ENCODE measurements at places on chromosomes 7 and 10. TPM values are rescaled to one million over a fixed set of nuclear protein-coding genes. Genes with fewer than 3 reads are reported as not detected.

The NEUROD6 gene
- not detected for total RNA-seq

The SEC61A2 gene
- total RNA-seq, result 6.1 TPM

- no peak for DNase-seq
Observed at GRCh38 chr10:49418328-49418727, 22.4 kb upstream of the DRGX start.

- DNase-seq, result no peak
Observed at GRCh38 chr7:36217211-36217960, 64.3 kb downstream of the EEPD1 start.

DNA sequence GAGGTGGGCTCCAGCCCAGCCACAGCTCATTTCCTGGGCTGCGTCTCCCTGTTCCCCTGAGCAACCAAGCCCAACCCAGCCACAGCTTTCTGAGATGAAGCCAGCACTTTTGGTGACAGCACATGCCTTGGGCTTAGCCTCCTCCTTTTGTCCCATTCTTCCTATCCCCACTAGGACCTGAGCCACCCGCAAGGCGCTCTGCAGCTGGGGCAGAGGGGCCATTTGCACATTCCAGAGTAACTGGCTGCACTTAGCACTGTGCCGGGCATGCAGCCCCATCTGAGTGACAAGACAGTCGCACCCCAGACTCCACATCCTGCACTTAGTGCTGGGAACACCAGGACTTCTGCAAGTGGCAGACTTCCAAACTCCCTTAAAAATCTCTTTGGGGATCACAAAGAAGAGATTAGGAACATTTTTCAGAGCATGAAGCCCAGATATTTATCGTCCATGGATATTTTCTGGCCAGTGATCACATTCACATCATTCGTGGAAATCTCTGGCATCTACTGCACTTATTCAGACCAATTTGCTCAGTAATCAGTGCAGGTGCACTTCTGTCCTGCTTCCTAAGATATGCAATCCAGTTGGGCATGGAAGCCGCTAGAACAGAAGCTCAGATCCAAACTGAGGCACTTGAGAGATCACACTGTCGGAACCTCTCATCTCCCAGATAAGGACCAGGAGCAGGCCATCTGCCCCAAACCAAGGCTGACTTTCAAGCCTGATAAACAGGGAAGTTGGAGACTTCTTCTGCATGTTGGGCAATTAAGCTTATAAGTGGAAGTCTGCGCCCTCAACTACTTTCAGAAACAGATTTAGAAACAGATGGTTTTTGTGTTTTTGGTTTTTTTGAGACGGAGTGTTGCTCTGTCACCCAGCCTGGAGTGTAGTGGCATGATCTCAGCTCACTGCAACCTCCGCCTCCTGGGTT, 26.4 kb downstream of the CHST15 start:
- DNase-seq, result no peak

DNA sequence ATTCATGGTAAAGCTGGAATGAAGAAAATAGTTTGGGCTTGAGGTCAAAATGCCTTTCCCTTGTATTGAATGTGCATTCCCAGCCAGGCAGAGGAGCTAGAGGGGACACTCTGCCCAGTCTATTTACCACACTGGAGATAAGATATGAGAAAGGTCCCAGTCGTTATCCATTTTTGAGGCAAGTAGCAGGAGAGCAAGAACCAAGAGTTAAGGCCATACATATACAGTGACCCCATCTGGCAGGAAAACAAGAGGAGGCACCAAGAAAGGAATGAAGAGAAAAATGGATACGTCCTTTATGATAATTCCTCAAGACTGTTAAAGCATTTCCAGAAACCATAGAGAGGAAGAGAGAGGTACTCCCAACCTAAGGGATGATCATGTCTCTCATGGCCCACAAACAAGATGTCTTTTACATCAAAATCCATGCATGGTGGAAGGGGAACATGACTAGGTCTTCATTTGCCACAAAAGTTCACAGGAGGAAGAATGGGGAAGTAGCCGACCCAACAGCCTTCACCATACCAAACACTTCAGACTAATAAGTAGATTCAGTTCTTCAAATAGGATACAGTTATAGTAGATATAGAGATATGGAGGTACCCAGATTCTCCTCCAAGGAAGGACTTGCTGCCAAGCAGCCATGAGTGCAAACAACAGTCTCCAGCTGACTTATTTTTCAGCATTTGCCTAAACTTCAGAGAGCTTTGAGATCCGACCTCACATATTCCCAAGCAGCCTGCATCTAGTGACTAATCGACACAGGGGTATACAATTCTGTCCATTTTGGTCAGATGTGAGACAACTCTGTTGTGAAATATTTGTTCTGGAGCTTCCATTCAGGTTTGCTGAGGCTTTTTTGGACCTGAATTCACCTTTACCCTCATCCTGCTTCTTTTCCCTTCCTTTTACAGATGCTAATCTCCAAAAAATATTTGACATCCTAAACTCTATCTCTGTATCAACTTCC, 61.1 kb upstream of the CCDC71L start:
- DNase-seq, result no peak

DNA sequence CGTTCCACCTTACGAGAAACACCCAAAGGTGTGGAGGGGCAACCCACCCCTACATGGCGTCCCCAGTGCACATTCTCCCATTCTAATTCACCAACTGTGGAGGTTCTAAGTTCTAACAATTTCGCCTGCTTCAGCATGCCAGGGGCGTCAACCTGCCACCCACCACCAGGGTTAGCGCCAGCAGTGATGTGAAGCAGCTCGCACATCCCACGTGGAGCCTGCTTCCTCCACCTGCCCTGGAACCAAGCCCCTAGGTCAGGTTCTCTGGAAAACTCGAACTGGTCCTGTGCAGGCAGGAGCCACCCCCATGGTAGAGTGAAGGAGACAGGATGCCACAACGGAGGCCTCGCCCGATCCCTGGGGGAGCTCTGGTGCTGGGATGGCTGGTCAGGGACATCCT, 33.3 kb upstream of the FXYD4 start:
- no peak for DNase-seq

- DNase-seq, result no peak
Observed at GRCh38 chr10:132881186-132881920, 61.0 kb downstream of the CFAP46 start.
